ENCODE measurements at places on chromosomes 1 and 21.

DNA sequence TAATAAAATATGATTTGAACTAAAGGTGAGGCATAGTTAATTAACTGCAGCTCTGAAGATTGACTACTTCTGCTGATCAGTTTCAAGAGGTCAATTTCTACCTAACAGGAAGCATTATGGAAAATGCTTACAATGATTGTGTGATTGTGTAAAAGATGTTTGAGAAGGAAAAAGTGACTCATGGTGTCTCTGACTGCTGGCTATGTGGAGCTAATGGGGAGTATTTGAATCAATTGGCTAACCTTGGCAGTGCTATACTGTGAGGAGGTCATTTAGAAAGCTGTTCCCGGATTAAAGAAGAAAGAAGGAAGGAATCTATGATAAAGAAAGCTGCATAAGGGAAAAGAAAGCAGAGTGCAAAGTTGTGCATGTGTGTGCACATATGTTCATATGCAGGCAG, 376.5 kb downstream of the ADGRL2 start:
- no peak for DNase-seq

GRCh38 chr21:46127239-46128105, 27.9 kb downstream of the FTCD start:
- no peak for DNase-seq

GRCh38 chr1:229059671-229060539, 211.0 kb upstream of the RAB4A start:
- DNase-seq = peak; percentile 48

DNA sequence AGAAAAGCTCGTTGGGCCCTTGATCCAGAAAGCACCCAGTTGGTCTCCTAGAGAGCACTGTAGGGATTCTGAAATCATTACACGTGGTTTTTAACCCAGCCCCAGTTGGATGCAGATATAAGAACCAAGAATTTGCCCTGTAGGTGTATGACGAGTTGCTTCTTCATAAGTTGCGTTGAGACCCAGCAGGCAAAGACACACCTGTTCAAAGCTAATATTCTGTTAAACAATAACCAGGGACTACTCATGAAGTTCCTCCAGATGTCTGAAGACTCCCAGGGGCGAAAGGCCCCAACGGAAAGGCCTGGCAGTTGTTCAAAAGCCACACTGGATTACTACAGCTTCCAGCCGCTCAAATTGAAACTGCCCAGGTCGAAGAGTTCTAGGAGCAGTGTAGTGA, 88.6 kb upstream of the HNRNPU start:
- no peak for DNase-seq

- no peak for DNase-seq
Observed at GRCh38 chr1:32949519-32949918, 15.1 kb downstream of the RNF19B start.

DNA sequence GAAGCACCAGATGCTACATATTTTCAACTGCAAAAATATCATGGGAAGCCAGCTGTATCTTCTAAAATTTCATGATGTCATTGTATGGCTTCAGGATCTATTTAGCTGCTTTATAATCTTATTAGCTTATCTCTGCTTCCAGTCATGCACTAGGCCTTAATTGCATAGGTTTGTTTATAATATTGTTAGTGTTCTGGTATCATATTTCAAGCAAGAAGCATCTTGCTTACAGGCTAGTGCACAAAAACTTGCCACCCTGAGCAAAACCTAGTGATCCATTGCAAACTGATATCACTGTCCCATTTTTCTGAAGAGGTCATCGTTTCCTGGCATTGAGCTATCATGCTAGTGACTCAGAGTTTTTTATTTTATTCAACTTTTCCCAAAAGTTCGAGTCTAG, 15.7 kb upstream of the NRIP1 start:
- no peak for DNase-seq

Data from left ventricle myocardium inferior (tissue), 1 donor.